ENCODE measurements at places on chromosomes 7 and 10. TPM values are rescaled to one million over a fixed set of nuclear protein-coding genes. Genes with fewer than 3 reads are reported as not detected.

GRCh38 chr7:29142021-29142727 lies 4.2 kb downstream of the CPVL start:
- no peak for DNase-seq

DNA sequence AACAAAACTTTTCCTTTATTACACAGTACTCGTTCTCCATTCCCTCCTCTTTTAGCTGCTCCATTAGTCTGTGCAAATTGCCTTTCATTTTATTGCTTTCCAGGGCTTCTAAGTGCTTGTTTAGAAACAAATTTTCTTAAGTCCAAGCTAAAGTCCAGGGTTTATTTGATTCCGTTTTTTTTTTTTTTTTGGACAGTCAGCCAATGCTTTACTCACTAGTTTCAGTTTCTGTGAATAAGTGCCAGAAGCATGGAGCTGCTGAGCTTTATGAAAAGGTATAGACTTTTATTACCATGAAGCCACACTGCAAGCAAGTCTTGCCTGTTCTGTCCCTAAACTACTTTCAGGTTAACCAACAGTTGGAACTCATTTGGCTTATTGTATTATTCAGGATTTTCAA lies 455.0 kb downstream of the GFRA1 start:
- DNase-seq = no peak

DNA sequence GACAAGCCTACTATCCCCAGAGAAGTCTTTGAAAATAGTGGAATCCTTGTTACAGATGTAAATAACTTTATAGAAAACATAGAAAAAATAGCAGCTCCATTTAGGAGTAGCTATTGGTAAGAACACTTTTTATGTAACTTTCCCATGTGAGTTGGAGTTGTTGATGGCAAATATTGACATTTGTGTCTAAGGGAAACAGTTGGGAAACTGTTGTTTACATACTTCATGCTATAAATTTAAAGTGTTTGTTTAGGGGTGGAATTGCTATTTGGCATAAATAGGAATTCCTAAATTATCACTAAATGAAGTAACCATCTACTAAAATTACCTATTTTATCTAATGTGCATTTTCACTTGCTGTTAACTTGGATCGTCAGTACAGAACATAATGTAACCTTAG lies 50.7 kb downstream of the GDI2 start:
- DNase-seq = no peak

GRCh38 chr7:20596653-20597052 lies 18.8 kb upstream of the ABCB5 start:
- DNase-seq = no peak

DNA sequence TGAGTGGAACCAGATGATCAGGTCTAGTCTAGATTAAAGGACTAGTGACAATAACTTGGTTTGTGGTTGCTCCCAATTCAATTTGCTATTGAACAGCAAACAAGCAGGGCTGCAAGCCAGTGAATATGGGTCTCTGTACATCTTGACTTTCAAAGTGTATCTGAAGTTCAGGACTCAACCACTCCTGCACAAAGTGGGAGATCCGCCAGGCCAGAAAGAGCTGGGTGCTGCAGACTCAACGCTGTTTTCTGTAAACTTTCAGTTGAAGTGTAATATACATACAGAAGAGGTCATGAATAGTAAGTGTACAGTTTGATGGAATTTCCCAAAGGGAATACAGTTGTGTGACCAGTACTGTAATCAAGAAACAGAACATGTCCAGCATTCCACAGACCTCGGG lies 416.6 kb downstream of the RPS24 start:
- no peak for DNase-seq

DNA sequence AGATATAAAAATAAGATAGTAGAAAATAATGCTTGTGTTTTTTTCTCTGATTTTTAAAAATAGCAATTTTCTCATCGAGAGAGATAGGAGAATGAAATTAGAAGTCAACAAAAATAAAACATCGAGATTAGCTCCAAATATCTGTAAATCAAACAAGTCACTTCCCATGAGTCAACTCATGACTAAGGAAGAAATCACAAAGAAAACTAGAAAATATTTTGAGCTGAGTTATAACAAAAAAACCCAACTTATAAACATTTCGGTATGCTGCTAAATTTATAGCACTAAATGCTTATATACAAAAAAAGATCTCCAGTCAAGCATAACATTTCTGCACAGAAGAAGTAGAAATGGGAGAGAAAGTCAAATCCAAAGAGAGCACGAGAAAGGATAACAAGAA lies 140.1 kb downstream of the ITGA8 start:
- DNase-seq = no peak

DNA sequence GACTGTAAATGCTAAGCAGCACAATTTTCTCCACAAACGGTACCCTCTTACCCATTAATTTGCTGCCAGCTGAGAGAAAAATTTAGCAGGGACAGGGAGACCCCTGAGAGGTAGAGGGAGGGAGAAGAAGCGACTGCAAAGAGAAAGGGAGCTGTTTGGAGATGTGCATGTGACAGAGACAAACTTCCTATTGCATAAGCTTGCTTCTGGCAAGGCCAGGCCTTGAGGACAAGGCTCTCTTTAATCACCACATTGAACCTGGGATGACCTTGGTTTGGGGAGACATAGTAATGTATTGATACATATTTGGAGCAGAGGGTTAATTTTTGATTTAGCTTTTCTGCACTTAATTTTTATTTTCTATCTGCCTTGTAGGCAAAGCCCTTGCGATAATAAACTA lies 31.1 kb upstream of the HIBADH start:
- no peak for DNase-seq

Gene COL13A1
- 2.3 TPM for total RNA-seq

Gene SMKR1
- not detected for total RNA-seq

DNA sequence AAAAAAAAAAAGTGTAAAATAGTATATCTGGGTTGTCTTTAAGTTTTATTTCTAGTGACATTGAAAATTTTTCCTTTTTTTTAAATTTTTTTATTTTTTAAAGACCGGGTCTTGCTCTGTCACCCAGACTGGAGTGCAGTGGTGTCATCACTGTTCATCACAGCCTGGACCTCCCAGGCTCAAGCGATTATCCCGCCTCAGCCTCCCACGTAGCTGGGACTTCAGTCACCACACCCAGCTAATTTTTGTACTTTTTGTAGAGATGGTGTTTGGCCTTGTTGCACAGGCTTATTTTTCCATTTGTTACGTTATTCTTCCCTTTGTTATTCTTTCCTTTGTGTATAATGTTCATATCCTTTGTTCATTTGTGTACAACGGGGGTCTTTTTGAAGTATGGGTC lies 30.1 kb downstream of the TSPAN14 start:
- DNase-seq = no peak

Gene CALHM3
- not detected for total RNA-seq

DNA sequence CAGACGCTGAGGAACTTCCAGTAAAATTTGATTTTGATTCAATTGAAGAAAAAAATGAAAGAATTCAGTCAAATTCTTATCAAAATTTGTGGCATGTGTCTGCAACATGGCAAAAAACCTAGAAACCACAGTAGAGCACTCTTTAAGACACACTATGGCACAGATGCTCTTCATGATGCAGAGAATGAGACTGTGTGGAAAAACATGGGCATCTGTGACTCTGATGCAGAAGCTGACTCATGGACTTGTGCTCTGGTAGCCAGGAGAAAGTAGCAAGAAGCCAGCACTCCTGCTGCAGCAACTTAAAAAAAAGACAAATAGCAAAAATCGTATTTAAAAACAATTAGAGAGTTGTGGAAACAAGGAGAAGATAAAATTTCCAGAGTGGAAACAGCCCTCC lies 8.9 kb upstream of the KCNK18 start:
- DNase-seq = no peak

GRCh38 chr7:114949231-114949630 lies 27.3 kb downstream of the MDFIC start:
- DNase-seq = no peak

GRCh38 chr7:151793531-151793951 lies 83.4 kb downstream of the PRKAG2 start:
- DNase-seq = peak; percentile 65

Gene TAC1
- not detected for total RNA-seq

- DNase-seq = peak; percentile 43
Measured at GRCh38 chr10:113959383-113959760, 84.3 kb upstream of the ADRB1 start.

DNA sequence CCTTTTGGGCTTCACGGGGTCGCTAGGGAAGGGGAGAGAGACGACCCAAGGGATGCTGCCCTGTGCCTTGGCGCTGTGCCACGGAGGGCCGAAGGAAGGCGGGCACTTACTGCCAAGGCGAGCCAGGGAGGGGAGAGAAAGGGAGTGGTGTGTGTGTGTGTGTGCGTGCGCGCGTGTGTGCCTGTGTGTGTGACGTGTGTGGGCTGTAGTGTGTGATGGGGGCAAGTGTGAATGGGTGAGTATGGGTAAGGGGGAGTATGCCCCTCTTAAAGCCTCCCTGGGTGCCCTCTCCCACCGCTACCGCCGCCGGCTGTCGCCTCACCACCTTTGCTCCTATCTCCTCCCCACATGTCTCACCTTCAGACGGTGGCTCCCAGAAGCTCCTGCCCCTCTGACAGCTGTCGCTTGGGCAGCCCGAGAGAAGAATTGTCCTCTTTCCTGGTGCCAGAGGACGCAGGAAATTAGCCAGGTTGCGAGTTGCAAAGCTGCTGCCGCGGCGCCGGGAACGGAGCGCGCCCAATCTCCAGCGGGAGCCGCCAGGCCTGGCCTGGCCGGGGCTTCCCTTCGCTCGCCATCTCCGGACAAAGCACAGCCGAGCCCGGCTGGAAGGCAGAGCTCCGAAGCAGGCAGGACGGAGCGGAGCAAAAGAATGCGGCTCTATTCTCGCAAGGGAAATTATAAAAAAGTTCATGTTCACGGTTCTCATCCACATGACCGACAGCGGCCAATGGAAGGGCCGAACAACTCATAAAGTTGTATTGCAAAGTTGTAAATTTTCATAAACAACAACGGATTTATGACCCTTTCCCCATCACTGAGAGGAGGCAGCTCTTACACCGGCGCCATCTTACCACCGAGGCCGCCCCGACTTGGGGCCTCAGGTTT lies at the start of gene HOXA3:
TSS of gene HOXA3 (minus strand) at position 653 of the 885 bp plus-strand sequence. CDS start 41,943 bp downstream, outside the sequence.
- DNase-seq = no peak

Gene CC2D2B
- 0.31 TPM for total RNA-seq

GRCh38 chr7:1176891-1177373 lies 16.9 kb upstream of the ZFAND2A start:
- peak; percentile 32 for DNase-seq

- no peak for DNase-seq
Measured at GRCh38 chr10:114684084-114684821, 26.2 kb upstream of the ABLIM1 start.

GRCh38 chr10:100976906-100977305 lies 7.6 kb downstream of the SEMA4G start:
- no peak for DNase-seq

DNA sequence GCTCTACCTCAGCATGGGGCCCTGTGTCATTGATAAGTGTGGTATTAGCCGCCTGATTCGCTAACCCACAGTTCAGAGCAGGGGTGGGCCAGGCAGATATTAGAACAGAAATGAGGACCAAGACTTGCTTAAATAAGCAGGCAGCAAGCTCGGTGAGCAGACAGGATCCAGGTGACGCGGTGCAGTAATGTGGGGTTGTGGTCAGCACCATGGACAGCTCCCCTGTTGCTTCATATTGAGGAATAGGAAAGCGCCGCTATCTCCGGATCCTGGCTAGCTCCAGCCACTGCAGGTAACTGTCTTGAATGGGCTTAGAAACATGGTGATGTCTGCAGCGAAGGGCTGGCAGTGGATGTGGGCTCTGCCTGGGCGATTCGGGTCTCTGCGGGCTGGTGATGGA lies 51.3 kb upstream of the GPR26 start:
- no peak for DNase-seq

Gene NRCAM
- total RNA-seq = 0.31 TPM

GRCh38 chr7:151381098-151381347 lies 28.8 kb downstream of the WDR86 start:
- DNase-seq = no peak

- DNase-seq = no peak
Measured at GRCh38 chr7:112866424-112866823, 76.2 kb upstream of the TMEM168 start.

Gene OIT3
- total RNA-seq = 0.13 TPM

- no peak for DNase-seq
Measured at GRCh38 chr10:14153570-14154055, 177.1 kb downstream of the FRMD4A start.

DNA sequence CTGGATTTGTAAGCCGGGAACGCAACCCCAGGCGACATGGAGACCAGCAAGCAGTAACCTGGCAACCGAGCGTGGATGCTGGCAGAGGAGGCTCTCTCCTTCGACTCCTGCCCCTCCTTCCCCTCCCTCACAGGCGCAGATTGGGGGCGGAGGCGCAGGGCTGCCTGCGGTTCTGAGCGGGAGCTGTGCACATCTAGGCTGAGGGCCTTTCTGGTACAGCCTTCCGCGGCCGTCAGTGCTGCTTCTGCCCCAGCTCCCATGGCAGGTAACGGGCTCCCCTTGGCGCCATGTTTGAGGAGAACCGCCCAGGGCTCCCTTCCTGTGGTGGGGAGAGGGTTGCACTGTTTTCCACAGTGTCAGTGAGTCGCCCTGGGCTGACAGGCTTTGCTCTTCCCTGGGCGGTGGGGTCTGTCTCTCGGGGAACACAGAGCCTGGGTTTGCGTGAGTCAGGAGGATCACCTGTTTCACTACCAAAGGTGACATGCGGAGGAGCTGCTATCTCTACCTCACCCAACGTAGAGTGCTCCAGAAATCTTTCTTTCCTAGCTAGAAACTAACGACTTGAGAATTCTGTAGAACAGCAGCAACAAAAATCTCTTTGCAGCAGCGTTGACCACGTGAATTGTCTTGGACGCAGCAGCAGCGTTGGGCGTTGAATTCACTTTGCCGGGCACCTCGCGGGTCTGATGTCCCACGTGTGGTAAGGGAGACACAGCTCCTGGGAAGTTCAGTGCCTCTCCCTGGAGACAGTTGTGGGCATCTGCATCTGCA lies 154.8 kb upstream of the COBL start:
- no peak for DNase-seq

- DNase-seq = no peak
Measured at GRCh38 chr10:34341473-34341872, 473.6 kb downstream of the PARD3 start.

Gene TMEM229A
- total RNA-seq = not detected

- DNase-seq = no peak
Measured at GRCh38 chr7:72278550-72278949, 133.6 kb downstream of the CALN1 start.

Measured in gastrocnemius medialis (tissue), 4 donors.